ENCODE measurements at places on chromosomes 13 and 19. TPM values are rescaled to one million over a fixed set of nuclear protein-coding genes. Genes with fewer than 3 reads are reported as not detected.
A peak's percentile ranks its signal among the peaks of the same experiment; 100 is the strongest.

DNA sequence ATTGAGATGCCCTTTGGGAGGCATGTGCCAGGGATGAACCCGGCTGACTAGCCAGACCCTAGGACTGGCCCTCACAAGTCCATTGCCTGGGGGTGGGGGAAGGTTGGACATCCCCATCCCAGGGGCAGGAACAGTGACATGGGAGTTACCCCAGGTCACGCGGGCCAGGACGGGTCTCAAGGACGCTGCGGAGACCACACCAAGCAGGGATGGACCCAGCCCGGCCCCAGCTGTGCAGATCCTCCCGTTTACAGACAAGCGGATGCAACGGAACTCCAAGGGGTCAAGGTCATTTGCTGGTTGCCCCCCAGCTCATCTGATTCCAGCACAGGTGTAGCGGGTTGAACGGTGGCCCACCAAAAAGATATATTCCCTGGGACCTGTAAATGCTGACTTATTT lies 20.0 kb downstream of the F2RL3 start:
- no peak for DNase-seq

GRCh38 chr13:43991773-43992201 lies 112.1 kb downstream of the LACC1 start:
- no peak for DNase-seq

GRCh38 chr19:10503002-10503789 lies at the start of gene KEAP1:
TSS of gene KEAP1 (minus strand) at chr19:10503356. CDS start at chr19:10500033, 3,323 bp downstream.
- DNase-seq: no peak

DNA sequence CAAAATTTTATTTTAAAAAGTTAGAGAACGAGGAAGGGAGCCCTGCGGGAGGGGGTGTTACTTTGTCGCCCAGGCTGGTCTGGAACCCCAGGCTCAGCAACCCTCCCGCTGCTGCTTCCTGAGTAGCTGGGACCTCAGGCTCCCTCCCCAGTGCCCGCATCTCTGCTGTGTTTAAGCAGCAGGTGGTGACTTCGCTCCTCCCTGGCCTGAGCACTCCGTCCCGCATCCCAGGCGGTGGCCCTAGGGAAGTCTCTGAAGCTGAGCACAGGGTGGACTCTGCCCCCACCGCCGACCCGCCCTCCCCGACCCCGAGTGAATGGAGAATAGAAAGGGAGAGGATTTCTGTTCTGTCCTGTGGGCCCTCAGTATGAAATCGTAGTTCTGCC lies 30.5 kb downstream of the ZNF701 start:
- DNase-seq: no peak

DNA sequence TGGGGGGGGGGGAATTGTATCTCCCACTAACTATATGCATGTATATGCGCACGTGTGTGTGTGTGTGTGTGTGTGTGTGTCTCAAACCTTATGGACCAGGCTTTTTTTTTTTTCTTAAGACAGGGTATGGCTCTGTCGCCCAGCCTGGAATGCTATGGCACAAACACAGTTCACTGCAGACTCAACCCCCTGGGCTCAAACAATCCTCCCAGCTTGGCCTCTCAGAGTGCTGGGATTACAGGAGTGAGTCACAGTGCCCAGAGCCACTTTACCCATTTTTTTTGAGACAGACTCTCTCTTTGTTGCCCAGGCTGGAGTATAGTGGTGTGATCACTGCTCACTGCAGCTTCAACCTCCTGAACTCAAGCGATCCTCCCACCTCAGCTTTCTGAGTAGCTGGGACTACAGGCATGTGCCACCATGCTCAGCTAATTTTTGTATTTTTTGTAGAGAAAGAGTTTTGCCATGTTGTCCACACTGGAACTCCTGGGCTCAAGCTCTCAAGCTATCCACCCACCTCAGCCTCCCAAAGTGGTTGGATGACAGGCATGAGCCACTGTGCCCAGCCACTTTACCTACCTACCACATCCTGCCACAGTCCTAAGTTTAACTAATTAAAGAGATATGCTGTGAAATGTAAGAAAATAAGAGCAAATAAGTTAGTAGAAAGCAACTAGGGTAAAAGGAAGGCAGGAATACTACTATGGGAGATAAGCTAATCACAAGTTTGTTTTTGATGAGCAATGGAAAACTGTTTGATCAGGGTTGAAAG lies 2.4 kb downstream of the ZMYM5 start:
- DNase-seq: peak; percentile 34

GRCh38 chr19:51441410-51442390 lies 16.6 kb downstream of the SIGLEC8 start:
- peak; percentile 85 for DNase-seq

DNA sequence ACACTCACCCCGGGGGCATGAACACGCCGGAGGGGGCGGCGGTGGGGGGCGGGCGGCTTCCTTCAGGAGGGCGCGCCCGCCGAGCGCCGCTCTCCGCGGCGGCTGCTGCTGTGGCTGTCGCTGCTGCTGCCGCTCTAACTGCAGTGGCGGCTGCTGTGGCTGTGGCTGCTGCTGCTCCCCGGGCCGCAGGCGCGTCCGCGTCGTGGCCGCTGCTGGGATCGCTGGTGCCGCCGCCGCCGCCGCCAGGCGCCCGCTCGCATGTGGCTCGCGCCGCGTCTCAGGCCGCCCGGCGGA lies at the start of gene BBC3:
Gene BBC3, minus strand, starts transcription at position 279 of the 294 bp plus-strand sequence. CDS start 2,768 bp downstream, outside the sequence.
- DNase-seq: no peak

DNA sequence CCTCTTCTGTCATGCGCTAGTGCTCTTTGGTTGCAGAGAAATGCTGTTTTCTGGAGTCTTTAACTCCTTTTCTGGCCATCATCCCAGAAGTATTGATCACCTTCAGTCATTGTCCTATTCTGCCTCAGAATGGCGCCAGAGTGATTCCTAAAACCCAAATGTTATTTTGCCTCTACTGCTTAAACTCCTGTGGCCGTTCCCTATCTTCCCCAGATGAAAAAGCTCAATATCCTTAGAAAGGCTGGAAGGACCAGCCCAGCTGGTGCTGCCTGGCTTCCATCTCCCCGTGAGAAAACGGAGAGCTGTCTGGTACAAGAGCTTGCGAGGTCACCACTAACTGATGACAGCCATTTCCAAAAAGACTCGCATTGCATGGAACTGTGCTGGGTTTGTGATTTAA lies 179.1 kb downstream of the RBM26 start:
- DNase-seq: no peak

- DNase-seq: no peak
Measured at GRCh38 chr19:2922987-2923386, 21.8 kb downstream of the ZNF77 start.

- DNase-seq: no peak
Measured at GRCh38 chr19:12092956-12093355, 28.4 kb downstream of the ZNF844 start.

DNA sequence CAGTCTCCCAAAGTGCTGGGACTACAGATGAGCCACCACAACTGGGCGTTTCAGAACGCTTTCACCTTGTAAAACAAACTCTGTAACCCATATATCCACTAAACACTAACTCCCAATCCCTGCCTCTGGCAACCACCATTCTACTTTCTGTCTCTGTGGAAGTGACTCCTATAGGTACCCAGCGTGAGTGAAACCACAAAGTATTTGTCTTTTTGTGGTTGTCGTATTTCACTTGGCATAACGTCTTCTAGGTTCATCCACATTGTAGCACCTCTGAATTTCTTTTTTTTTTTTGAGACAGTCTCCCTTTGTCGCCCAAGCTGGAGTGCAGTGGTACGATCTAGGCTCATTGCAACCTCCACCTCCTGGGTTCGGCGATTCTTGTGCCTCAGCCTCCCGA lies 44.8 kb downstream of the BRD4 start:
- DNase-seq: no peak

- no peak for DNase-seq
Measured at GRCh38 chr19:40743926-40744325, 6.4 kb downstream of the ACTMAP start.

GRCh38 chr13:75641026-75641425 lies 4.9 kb downstream of the LMO7 start:
- DNase-seq: no peak

- DNase-seq: no peak
Measured at GRCh38 chr19:45076851-45077730, 813 bp upstream of the ZNF296 start.

DNA sequence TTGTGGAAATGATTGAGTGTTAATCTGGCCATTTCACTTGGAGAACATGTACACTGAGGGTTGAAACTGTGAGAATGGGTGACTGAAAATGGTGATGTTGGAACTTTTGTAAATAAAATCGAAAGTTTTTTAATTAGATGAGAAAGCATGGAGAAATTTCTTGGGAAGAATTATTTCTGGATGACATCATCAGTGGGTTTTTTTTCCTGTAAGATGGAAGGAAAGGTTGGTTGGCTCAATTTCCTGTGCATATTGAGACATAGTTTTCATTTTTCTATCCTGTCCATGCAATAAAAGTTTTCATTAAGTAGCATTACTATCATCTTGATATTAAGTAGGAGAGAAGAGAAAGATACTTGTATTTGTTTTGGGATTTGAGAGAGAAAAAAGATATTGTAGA lies 120.6 kb upstream of the HTR2A start:
- no peak for DNase-seq

- no peak for DNase-seq
Measured at GRCh38 chr13:31699650-31700049, 39.7 kb upstream of the RXFP2 start.

DNA sequence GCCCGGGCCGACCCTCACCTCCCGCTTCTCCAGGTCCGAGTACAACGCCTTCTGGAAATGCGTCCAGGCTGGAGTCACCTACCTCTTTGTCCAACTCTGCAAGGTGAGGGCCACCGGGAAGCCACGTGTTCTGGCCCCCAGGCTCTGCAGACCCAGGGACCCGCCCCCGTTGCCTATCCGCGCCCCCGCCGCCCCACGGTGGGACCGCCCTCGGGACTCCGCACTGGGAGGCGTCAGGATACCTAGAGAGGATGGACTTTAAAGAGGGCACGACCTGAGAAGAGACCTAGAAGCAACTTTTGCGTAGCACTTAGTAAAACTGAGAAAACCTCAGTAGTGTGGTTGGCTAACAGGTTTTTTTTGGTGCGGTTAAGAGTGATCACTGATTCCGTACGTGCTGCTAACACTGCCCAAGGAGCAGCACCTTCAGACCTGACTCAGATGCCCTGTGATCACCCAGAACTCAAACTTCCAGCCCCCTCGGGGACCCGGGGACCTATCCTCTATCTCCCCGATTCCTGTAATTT lies 492 bp downstream of the TMEM147 start:
- DNase-seq: peak; percentile 68

DNA sequence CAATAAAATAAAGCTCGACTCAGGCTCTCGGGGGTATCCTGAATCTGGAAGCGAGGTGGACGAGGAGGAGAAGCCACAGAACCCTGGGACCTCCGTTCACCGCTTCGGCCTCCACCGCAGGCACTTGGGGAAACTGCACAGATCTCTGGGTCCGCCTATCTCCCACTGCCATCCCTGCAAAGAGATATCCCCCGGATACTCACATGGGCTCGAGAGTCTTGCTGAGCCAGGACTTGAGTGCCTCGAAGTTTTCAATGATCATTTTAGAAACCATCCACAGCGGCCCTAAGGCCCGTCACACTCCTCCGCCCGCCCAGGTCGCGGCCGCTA lies 589 bp downstream of the RBM26 start:
- no peak for DNase-seq

- no peak for DNase-seq
Measured at GRCh38 chr13:31399690-31400089, 199.9 kb downstream of the B3GLCT start.

GRCh38 chr13:97797553-97797952 lies 155.9 kb upstream of the IPO5 start:
- no peak for DNase-seq

DNA sequence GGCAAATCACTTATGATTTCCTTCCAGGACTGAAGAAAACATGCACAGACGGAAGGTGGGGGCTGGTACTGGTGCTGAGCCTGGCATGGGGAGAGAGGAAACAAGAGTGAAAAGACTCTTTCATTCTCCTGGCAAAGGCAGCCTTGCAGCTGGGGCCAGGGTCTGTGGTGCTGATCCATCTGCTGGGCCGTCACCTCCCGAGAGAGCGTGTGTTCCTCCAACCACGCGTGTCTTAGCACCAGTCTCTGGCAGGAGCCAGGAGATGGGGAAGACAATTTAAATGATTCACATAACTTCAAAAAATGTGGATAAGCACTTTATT lies 23.9 kb upstream of the SPART start:
- DNase-seq: no peak

DNA sequence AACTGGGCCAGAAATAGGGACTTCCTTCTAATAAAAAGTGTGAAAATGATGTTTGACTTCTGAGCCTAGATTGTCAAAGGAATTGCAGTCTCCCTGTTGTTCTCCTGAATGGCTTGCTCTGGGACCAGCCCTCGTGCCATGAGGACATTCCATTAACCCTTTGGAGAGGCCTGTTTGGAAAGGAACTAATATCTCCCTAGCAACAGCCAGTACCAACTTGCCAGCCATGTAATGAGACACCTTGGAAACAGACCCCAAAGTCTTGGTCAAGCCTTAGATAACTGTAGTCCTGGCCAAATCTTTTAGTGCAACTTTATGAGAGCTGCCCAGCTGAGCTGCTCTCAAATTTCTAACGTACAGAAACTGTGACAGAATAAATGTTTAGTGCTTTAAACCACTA lies 8.2 kb upstream of the SIAH3 start:
- DNase-seq: no peak

DNA sequence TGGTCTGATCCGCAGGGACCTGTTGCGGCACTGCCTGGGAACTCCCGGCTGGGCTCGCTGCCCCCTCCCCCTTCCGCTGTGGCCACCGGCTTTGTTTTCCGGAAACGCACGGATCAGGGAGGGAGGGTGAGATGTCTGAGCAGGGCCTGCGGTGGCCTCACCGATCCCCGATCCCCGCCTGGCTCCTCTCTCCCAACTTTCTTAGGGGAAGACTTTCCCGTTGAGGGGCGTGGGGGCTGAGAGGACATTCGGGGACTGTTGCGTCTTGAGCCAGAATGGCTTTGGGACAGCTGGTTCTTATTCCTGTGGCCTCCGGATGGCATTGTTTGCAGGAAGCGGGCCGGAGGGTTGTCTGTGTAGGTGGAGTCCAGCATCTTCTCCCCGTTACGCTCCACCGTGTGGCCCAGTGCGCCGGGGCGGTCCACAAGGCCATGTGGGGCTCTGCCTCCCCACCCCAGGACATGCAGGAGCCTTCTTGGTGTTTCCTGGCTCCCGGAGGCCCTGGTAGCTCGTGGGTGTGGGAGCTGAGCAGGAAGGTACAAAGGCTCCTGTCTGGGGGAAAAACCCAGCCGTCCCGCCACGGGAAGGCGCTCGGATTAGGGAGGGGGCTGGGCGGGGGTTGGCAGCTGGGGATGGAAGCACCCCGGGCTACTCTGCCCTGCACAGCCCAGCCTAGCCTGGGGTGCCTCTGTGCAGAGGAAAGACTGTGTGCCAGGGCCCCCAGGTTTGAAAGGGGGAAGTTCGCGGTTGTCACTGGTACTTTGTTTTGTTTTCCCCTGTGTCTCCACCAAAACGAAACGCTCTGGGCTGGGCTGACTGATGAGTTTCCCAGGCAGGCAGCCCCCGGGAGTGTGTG lies 1.3 kb downstream of the CSNK1G2 start:
- peak; percentile 81 for DNase-seq

IZUMO2 gene
- not detected for total RNA-seq

SYNGR4 gene
- total RNA-seq: 0.30 TPM

ZNF440 gene
- total RNA-seq: 17.5 TPM

PABPC3 gene
- 0.65 TPM for total RNA-seq

CEACAM20 gene
- total RNA-seq: not detected

TUBA3C gene
- not detected for total RNA-seq

ZNF432 gene
- total RNA-seq: 18.3 TPM

SGCG gene
- total RNA-seq: not detected

DIAPH3 gene
- total RNA-seq: 16.2 TPM

ZNF480 gene
- 21.5 TPM for total RNA-seq

CCDC194 gene
- 4.7 TPM for total RNA-seq

All from activated naive CD8-positive, alpha-beta T cell treated with anti-CD3 and anti-CD28 coated beads, Interleukin-2, amount 10 ng/mL, durations not matched to agents 7 days and 5 days (primary cell).